Activated CD4-positive, alpha-beta T cell treated with anti-CD3 and anti-CD28 coated beads, Interleukin-2, amount 50 U/mL, for 48 hours (primary cell): ENCODE measurements at places on chromosomes 16 and 17.

GRCh38 chr17:1905190-1905913 is 75.5 kb downstream of the RPA1 start:
- DNase-seq = no peak

GRCh38 chr16:68283801-68284598 is 19.7 kb downstream of the SLC7A6 start:
- no peak for DNase-seq

DNA sequence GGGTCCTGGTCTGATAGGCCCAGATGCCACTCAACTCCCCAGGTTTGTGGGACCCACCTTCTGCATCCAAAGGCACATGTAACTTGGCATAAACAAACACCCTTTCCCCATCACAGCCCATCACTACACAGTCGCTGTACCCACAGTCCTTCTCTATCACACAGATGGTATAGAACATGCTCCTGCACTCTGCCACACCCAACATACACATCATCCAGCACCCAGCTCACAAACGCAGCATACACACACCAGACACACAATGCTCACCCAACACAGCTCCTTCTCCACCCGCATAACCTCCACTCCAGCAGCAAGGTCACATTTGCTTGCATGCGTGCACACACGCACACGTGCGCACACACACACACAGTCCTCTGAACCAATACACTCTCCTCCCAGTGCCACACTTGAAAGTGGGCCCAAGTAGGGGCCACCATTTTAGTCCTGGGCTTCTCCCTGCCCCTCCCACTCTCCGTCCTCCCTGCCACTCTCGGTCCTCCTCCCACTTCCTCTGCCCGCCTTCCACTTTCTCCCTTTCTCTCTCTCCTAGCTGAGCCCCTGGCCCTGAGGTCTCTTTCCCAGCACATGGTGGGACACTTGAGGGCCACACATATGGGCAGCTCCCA is 8.5 kb upstream of the TMEM92 start:
- no peak for DNase-seq

DNA sequence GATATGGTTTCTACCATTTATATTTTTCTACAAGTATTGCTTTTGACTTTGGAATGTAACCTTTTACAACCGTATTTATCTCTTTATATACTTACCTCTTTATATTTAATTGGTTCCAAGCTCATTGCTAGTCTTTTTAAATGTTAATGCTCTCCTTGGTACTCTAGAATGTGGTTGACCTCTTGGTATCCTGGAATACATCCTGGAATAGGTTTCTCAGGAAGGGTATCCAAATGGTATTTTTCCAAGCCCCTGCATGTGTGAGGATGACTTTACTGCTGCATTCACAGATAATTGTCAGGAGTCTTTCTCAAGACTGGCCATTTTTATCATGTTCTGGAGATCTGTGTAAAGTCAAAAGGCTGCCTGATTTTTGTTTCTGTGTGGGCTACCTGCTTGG is 30.2 kb downstream of the DNAH17 start:
- no peak for DNase-seq

- no peak for DNase-seq
These were observed 25.9 kb upstream of the GSG1L start for GRCh38 chr16:28089205-28089991.

GRCh38 chr17:21370430-21370829 is 5.7 kb upstream of the KCNJ12 start:
- no peak for DNase-seq

DNA sequence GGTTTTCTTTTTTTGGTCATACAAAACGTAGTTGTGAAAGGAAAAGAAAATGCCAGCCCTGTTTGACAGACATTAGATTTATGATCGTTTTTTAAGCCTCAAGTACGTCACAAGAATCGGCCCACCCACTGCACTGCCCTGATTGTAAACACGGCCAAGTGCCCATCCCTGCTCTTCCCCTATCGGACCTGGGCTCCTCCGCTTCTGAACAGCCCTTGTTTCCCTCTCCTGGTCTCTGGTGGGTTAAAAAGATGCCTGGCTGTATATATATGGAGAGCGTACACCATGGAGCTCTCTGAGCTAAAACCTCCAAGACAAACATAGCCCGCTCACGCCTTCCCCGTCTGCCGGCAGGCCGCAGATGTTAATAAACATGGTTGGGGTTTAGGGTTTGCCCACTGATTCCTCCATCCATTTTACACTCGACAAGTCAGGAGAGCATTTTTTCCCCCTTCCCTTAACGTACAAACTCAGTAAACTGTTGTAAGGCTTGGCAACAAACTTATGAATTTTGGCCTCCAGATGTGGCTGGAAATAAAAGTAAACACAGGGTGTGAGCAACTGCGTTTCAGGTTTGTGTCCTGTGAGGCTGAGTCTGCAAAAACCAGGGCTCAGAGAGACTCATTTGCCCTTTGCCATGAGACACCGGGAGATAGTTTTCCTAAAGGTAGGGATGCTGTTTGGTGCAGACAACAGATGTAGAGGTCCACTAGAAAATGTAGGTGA is 325.9 kb downstream of the SOX9 start:
- DNase-seq = no peak

- DNase-seq = no peak
These were observed 65.0 kb downstream of the CRISPLD2 start for GRCh38 chr16:84884596-84885341.

DNA sequence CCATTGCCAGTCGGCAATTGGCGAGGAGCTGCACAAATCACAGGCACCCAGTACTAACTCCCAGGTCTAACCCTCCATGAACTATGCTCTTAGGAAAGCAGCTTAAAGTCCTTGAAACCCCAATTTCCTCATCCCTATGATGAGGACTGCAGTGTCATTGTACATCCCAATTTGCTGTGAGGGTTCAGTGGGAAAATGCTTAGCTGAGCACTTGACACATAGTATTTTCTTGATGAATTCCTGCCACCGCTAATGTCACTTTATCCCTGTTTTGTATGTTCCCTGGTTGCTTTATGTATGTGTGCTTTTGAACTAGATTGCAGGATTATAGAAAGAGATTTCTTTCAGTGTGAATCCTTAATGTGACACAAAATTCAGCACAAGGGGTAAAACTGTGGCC is 161.5 kb upstream of the RBFOX1 start:
- DNase-seq = no peak

DNA sequence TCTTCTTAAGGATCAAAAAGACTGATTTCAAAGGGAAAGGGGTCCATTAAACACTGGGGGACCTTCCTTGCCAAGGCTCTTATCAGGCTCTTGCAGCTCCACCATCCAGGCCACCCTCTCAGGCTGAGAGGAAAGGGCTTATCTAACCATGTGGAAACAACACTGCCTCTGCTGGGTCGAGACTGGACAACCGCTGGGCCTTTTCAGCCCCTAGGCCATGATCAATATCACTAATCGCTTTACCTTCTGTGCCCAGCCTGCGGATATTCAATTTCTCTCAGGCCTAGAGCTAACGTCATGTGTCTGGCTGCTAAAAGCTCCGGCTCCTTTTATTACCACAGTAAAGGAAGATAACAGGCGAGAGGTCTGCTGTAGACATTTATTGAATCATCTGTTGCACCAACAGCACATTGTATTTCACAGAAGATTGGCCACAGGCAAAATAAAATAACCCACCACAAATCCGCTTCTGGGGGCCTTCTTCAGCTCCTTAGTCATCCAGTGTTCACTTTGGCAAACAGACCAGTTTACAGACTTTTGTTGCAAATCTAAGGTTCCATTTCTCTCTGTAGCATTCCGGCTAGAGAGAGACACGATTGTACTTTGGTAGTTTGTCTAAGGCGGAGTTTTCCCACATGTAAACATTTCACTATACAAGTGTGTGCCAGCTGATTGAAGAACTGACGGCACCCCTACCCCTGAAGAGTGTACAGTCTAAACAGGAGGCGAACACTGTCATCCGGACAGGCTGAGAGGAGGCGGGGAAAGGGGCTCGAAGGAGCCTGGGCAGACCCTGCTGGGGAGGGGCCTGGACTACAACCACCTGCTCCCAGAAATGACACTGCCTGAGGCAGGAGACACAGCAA is 13.9 kb downstream of the CYB561 start:
- DNase-seq = no peak

DNA sequence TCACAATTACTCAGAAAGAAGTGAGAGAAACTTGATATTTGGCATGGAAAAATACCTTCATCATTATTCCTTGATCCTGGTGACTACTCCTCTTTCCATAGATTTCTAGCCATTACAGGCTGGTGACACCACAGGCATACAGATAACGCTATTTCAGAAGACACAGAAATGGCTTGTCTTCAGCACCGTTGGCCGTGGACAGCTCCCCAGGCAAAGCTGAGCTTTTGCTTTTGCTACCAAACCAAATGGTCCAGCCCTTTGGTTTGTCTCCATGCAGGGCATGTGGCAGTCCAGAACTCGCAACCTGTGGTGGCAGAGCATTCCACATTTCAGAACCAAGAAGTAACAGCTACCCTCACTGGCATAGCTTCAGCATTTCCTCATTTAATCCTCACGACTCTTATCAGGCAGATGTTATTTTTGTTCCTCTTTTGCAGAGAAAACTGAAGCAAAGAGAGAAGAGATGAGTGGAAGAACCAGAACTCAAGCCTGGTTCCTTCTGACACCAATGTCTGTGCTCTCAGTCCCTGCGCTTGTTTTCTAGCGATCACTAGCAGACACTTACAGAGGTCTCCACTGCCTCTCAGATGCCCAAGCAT is 55.5 kb downstream of the HS3ST4 start:
- peak; percentile 9 for DNase-seq

DNA sequence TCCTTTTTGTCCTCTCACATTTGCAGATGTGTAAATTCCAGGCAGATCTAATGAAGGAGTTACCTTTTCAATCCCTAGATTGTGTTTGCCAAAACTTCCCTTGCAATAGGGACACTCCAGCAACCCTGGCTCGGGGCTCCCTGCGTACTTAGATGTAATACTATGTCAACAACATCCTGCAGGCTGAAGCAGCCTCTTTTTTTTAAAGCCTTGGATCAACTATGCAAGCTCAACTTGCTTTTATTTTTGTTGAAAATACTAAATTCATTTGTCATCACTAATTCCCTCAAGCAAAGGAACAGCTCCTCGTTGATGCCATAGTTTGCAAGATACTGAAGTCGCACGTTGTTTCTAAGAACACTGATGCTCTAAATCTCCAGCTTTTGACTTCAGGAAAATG is 59.1 kb downstream of the GRIN2A start:
- no peak for DNase-seq

DNA sequence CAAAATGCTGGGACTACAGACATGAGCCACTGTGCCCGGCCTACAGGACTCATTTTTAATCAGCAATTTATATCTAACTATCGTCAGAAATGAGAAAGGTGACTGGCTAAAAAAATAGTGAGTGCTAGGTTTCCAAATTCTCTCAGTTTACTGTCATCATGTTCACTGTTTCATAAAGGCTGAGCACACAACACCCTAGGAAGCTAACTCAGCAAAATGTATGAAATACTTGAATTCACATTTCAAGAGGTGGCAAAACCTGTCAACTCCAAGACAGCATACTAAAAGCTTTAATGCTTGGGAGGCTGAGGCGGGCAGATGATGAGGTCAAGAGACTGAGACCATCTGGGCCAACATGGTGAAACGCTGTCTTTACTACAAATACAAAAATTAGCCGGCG is 16.7 kb downstream of the WDR45B start:
- DNase-seq = no peak

DNA sequence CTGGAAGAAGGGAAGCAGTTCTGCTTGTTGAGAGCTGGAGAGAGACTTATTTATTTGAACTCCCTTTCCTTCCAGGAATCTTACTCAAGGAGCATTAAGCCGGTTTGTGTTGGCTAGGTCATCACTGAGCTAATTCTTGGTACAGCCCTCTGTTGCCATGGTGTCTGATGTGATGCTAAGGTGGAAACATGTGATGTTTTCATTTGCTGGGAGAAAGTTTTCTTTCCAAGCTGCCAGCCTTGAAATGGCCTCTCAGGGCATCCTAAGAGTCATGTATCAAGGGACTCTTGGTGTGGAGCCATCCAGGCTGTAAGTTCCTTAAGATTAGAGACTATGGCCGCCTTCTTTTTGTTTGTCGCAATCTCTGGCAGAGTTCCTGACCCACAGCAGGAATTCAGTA is 4.2 kb downstream of the PSKH1 start:
- no peak for DNase-seq

GRCh38 chr16:73143576-73144422 is 95.9 kb upstream of the ZFHX3 start:
- no peak for DNase-seq

- no peak for DNase-seq
These were observed 684 bp downstream of the ZFP90 start for GRCh38 chr16:68539711-68540239.

- DNase-seq = no peak
These were observed 29.4 kb downstream of the COG7 start for GRCh38 chr16:23423496-23424049.

DNA sequence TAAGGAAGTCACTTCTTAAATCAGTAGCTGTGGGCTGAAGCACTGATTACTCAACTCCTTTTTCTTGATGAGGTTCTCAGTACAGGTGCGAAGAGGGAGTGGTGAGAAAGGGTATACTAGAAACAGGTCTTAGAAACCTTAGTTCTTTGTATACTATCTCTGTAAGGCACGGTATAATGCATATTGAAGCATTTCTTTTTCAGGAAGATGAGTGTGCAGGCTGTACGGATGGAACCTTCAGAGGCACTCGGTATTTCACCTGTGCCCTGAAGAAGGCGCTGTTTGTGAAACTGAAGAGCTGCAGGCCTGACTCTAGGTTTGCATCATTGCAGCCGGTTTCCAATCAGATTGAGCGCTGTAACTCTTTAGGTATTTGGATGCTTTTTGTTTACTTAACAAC is 39.2 kb downstream of the CYLD start:
- no peak for DNase-seq

DNA sequence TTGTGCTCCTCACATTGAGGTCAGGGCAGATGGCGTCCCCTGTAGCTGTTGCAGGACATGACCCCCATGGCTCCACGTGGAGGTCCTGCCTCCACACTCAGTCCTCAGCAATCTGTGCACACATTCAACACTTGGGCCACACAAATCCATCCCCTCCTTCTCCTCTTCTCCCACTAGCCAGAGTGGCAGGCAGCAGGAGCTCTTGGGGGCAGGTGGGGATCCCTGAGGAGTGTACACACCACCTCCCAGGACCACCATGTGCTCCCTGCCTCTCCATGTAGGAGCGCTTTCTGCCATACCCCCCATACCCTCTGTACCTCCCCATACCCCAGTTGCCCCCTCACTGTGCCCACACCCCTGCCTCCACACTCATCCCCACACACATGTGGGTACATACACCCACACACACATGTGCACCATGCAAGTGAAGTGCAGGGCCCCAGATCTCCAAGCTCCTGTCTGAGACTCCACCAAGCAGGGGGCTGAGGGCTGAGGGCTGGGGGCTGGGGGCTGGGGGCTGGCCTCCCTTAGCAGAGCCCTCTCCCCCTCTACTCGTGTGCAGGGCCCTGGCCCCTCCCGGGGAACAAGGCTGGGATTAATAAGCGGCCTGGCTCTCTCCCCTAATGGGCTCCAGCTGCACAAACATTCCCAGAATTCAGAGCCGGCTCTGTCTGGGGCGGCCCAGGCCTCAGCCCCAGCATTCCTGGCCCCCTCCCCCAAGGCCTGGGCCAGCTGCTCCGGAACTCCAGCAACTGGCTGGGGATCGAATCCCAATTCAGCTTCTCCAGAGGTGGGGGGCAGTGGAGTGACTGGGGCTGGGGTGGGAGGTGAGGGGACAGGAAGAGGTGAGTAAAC is 48.2 kb upstream of the MEIOC start:
- DNase-seq = no peak
